Cerebellar nuclear complex (tissue), 1 donor: ENCODE measurements at places on chromosomes 5 and 9.

GRCh38 chr9:114108016-114108833, 9.1 kb upstream of the KIF12 start:
- DNase-seq = no peak

DNA sequence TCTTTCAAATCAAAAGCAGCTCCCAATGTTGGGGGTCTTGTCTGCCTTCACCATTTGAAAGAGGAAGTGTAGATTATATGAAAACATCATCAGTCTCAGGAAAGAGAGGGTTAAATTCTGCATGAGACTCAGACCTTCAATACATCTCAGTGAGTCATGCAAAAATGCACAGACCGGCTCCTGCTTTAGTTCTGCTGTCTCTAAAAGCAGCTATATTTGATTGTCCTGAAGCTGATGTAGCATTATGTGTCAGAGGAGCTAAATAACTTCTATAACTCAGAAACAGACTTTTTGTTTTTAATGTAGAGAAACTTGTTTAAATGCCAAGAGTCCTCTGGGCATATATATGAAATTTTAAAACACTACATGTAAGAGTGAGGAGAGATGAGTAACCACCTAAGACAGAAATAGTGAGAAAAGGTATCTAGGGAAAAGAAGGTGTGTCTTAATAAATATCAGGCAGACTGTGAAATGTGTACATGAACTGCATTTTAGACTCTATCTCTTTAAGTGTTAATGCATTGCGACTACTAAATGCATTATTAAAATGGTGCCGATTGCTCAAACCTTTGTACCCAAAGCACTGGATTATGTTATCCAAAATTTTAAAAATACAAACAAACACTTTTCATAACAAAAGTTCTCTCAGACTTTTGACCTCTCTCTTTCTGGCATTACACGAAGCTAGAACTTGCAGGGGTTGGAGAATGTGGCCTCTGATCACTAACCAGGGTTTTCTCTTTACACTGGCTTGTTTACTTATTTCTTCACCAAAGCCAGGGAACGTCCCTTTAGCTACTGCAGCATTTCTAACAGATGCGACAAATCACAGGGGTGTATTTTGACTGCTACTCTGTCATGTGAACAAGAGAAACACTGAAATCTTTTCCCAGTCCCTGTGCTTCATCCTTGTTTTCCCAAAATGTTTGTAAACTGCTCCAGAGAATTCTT, 302.3 kb downstream of the ARL15 start:
- no peak for DNase-seq

GRCh38 chr5:89981878-89982773, 427.4 kb downstream of the CETN3 start:
- no peak for DNase-seq

- DNase-seq = no peak
Observed at GRCh38 chr5:53543401-53543800, 17.0 kb upstream of the NDUFS4 start.

GRCh38 chr9:130118841-130119518, 53.2 kb upstream of the NCS1 start:
- no peak for DNase-seq

DNA sequence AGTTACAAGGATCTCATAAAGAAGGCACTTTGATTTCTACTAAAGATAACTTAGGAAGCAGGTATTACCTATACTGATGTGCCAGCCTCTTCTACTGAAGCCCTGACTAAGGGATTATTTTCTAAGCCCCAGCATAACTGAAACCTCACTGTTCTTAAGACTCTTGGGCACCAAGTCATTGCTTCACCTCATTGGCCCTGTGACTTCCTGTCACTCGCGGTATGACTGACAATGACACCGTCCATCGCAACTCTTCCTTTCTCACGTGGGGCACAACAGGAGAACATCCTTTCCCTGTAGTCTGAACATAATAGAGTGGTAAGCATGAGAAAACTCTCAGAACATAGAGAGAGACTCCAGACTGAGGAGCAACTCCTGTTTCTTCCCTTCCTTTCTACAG, 6.4 kb downstream of the OR2V2 start:
- DNase-seq = no peak

DNA sequence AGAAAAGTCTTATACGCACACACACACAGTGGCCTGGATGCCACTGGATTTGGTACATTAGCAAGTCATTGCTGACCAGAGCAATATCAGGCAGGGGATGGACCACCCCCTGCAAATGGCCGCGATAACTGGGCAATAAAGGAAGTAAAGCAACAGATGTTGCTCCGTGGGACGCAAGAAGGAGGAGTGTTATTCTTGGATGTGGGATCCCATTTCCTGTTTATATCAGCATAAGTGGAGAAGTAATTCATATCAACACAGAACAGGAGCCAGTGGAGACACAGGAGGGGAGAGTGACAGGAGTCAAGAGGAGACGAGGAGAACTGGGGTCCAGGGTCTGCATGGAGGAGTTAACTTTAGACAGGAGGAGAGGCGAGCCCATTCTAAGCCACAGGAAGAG, 18.4 kb downstream of the RUFY1 start:
- no peak for DNase-seq

DNA sequence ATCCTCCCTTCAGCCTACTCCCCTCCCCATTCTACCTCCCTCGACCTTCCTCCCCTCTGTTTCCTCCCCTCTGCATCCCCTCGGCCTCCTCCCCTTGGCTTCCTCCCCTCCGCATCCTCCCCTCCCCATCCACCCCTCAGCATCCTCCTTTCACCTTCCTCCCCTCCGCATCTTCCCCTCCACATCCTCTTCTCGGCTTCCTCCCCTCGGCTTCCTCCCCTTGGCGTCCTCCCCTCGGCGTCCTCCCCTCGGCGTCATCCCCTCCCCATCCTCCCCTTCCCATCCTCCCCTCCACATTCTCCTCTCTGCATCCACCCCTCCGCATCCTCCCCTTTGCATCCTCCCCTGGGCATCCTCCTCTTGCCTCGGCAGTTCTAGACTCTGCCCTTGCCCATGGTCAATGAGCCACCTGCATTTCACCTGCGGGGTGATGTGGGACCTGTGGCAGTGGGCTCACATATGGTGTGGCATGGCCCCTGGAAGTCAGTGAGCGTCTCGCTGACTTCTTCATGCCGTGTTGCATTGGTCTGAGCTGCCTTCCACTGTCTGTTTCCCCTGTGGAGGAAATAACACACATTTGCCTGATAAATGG, 113.0 kb downstream of the WNK2 start:
- DNase-seq = no peak

DNA sequence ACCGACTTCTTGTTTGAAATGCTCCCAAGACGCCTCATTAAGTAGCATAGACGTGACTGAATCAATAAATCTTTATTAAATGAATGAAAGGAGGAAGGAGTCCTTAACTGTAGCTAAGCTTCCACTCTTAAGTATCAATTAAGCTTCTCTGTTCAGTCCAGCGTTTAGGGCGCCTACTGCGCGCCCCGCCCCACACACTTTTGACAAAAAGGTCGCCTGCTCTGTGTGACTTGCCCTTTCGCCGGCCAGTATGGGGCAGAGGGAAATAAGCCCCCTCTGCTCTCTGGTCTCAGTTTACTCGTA, 662 bp upstream of the DOLPP1 start:
- no peak for DNase-seq

DNA sequence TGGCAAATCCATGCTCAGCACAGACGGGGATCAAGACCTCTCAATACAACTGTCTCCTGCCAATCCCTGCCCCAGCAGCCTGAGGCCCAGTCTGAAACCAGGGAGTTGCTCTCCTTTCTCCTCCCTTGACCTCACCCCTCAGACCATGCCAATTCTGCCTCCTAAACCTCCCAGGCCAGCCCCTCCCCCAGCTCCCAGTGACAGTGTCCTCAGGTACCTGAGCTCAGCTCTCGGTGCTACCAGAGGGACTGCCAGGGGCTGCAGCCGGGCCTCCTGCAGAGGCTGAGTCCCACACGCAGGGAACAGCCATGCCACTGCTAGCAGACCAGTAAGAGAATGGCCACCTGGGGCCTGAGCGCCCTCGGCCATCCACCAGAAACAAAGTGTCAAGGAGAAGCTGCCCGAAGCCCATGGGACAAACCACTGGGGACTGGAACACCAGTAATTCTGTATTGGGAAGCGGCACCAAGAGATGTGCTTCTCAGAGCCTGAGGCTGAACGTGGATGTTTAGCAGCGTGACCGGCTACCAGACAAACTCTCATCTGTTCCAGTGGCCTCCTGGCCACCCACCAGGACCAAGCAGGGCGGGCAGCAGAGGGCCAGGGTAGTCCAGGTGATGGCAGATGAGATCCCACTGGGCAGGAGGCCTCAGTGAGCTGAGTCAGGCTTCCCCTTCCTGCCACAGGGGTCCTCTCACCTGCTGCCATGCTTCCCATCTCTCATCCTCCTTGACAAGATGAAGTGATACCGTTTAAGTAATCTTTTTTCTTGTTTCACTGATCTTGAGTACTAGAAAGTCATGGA, 557 bp upstream of the IL3 start:
- DNase-seq = no peak

DNA sequence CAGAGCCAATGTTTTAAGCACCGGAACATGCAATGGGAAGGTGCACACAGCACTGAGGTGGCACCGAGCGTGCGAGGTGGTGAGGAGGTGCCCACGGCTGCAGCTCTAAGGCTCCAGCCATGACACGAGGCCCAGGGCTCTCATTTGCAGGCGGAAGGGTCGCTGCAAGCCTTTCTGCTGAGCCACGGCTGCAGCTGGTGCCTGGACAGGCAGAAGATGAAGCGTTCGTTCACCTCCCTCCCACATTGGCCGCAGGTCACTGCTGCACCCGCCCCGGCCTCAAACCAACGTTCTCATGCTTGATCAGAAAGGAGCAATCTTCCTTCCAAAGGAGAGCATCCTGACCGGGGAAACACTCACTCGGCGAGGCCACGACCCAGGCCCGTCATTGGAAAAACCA, 4.5 kb upstream of the INPP5E start:
- DNase-seq = no peak

GRCh38 chr5:32471784-32472183, 27.2 kb upstream of the ZFR start:
- no peak for DNase-seq

- no peak for DNase-seq
Observed at GRCh38 chr5:119158144-119158543, 87.3 kb downstream of the DMXL1 start.

- no peak for DNase-seq
Observed at GRCh38 chr5:136620621-136621020, 255.3 kb upstream of the TRPC7 start.

GRCh38 chr5:87582149-87582548, 169.4 kb upstream of the CCNH start:
- no peak for DNase-seq

- no peak for DNase-seq
Observed at GRCh38 chr5:146005723-146006122, 69.3 kb downstream of the SH3RF2 start.

DNA sequence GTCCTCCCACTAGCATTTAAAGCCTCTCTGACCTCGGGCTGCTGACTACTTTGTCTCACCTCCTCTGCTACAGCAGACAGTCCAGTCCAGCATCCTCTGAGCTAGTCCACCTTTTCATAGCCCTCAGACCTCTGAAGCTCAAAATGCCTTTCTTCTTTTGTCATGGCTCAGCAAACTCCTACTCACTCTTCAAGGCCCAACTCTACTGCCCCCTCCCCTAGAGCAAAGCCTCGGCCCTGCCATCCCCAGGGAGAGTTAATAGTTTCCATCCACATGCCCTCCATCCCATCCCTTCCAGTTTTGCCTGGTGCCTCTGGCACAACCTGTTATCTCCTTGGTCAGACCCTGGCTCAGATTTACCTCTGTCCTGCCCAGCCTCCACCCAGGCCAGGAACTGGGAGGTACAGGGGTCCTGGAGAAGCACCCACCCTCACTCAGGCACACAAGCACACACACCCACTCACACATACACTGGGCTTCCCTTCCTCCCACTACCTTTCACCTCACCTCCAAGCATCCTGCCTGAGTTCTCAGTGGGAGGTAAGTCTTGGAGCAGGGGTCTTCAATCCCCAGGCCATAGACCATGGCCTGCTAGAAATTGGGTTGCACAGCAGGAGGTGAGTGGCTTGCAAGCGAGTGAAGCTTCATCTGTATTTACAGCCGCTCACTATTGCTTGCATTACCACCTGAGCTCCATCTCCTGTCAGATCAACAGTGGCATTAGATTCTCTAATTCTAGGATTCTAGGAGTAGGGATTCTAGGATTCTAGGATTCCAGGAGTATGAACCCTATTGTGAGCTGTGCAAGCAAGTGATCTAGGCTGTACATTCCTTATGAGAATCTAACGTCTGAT, 18.1 kb downstream of the PDLIM4 start:
- no peak for DNase-seq
